ENCODE measurements at places on chromosomes 7 and 10.
A peak's percentile ranks its signal among the peaks of the same experiment; 100 is the strongest.

- no peak for DNase-seq
Measured at GRCh38 chr10:63114031-63114814, 18.9 kb upstream of the NRBF2 start.

GRCh38 chr10:20962165-20962564 lies 65.1 kb upstream of the NEBL start:
- DNase-seq: no peak

GRCh38 chr7:100896732-100897608 lies 1.3 kb upstream of the ACHE start:
- peak; percentile 91 for DNase-seq

GRCh38 chr10:78269060-78269459 lies 235.4 kb downstream of the RPS24 start:
- no peak for DNase-seq

- no peak for DNase-seq
Measured at GRCh38 chr10:29534590-29534989, 100.2 kb downstream of the SVIL start.

DNA sequence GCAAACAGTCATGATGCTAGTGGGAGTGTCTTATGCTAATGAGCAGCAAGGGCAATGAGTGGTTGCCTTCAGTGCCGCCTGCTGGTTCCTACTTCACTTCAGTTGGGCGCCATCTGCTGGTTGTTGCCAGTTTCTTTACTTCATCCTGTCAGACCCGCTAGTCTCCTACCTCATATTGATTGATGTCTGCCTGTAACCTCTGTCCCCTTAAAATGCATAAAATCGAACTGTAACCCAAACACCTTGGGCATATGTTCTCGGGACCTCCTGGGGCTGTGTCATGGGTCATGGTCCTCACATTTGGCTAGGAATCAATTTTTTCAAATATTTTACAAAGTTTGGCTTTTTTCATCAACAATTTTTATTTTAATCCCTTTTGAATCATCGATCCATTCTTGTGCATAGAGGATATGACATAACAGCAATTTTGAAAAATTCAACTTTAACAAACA lies 62.8 kb upstream of the C7orf33 start:
- peak; percentile 94 for DNase-seq

DNA sequence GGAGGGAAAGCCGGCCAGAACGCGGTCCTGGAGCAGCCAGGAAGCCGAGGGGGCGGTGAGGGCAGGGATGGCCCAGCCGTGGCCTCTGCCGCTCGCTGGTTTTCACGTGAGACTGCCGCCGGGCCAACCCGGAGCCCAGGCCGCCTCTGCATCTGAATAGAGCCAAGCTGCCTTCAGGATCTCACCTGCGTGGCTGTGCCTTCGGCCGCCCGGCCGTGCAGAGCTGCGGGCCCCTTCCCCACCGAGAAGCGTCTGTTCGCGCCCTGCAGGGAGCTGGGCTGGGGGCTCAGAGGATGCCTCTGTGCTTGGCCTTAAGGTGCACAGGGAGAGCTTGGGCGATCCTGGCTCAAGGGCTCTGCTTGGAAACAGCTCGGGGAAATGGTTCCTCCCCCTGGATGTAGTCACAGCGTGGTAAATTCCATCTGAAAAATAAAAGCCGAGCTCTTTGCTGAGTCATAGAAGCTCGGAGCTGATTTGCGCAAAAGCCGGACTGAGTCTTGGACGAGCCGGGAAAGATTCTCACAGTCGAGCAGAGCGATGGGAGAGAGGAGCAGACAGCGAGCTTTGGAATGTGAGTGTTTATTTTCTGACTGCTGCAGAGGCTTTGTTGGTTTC lies at the start of gene JAKMIP3:
TSS of gene JAKMIP3 (plus strand) at position 456 of the 615 bp plus-strand sequence. CDS start 38,863 bp downstream, outside the sequence.
- no peak for DNase-seq

- DNase-seq: no peak
Measured at GRCh38 chr7:43850348-43851116, 18.8 kb downstream of the MRPS24 start.

DNA sequence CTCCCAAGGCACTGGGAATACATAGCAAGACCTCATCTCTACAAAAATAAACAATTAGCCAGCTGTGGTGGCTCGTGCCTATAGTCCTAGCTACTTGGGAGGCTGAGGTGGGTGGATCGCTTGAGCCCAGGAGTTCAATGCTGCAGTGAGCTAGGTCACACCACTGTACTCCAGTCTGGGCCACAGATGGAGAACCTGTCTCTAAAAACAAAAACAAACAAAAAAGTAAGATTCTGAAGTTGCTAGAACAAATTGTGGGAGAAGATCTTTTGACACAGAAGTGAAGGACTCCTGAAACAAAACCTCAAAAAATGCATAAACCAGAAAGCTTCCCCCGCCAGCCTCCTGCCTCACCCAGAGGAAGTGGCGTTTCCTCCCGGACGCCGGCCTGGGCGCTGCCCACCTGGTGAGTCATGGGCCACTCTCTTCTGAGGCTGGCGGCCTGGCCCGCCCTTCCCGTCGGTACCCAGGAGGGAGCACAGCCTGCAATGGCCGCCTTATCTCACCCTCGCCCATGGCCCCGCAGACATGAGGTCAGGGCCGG lies 25.4 kb upstream of the ELN start:
- DNase-seq: no peak

DNA sequence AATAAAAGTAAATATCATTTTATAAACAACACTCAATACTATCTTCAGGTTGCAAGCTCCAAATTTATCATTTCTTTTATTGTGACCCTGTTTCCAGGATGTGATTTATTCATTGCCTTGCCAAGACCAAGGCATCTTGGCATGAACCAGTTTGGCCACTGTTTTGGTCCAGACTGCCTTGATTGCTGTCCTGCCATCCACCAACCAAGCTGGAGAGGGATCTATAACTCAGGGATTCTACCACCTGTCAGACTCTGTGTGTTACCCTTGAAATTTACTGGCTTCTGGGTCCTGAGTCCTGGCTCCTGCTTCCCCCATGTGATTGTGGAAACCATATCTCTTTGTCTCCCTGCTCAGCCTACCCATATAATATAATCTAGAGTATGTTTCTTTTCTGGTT lies 343.0 kb downstream of the GPAM start:
- no peak for DNase-seq

- DNase-seq: no peak
Measured at GRCh38 chr7:593324-594115, 73.9 kb upstream of the PDGFA start.

GRCh38 chr10:387909-388660 lies 252.8 kb downstream of the ZMYND11 start:
- no peak for DNase-seq

DNA sequence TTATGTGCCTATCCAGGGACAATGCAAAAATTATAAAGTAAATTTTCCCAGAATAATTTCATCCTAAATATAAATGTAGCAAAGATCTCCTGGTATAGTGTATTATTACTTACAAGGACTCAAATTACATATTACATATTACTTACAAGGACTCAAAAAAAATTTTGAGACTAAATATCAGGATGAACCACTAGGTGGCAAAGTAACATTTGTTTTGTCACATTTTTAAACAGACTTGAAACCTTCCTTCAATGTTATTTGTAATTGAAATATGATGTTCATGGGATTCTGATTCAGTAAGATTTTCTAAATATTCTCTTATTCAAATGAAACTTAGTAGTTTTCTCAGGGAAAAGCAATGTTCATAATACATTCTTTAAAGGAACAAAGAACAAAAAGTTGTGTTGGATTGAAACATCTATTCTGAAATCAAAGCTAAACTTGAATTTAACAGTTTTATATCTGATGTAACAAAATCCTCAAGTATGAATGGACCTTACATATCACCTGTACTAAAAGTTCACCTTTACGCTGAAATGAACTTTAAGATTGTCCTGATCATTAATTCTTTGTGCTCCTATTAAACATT lies 74.3 kb upstream of the GNAI1 start:
- DNase-seq: no peak

DNA sequence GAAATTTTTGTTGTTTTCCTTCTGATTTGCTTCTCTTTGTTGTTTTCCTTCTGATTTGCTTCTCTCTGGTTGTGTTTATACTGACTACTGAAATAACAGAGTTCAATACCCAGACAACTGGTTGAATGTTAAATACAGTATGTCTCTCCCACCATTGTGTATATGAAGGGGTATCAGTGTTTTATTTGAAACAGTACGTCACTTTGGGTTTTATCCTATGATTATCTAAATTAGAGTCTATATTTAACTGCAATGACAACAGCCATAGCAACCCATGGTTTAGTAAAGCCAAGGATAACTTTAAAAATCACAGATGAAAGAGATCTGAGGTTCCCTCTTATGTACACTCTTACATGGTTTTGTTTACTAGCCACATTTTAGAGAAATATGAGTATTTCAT lies 141.3 kb downstream of the GNAT3 start:
- DNase-seq: no peak

GRCh38 chr10:53543410-53543809 lies 770.8 kb upstream of the MBL2 start:
- DNase-seq: no peak

DNA sequence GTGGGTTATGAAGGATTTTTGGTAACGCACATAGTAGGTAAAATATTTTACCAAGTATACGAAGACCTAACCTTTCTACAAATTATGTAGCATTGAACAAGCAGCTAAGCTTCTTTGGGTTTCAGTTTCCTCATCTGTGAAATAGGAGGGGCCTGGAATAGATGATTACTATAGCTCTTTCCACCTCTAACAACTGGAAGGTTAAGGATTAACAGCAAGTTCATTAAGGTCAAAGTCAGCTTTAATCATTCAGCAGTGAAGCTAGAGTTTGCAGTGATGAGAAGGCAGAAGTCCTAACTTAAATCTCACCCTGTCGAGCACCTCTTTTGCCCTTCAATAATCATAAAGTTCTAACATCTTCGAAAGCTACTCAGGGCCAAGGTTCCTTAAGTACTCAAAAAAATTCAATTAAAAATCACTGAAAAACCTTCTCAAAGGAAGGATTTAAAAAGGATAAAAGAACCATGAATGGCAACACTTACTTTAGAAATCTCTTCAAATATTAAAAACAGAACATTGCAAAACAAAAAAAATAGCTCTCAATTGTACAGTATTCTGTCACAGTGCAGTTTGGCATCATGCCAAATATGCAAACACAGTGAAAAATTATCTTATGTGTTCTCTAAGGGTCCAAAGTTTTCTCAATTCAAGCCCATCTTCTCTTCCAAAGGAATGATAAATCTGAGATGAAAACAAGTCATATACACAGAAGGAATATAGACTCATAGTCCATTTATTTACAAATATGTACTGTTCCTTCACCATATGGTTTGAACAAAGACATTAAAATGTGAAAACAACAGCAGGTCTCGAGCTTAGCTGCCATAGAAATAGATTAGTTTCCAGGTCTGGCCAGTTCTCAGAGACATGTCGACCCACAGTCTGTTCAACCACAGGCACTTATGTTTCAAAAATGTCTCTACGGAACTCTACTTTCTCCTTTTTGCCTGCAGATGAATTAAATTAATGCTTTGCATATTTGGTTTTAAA lies 152.0 kb upstream of the SLC13A1 start:
- DNase-seq: no peak

DNA sequence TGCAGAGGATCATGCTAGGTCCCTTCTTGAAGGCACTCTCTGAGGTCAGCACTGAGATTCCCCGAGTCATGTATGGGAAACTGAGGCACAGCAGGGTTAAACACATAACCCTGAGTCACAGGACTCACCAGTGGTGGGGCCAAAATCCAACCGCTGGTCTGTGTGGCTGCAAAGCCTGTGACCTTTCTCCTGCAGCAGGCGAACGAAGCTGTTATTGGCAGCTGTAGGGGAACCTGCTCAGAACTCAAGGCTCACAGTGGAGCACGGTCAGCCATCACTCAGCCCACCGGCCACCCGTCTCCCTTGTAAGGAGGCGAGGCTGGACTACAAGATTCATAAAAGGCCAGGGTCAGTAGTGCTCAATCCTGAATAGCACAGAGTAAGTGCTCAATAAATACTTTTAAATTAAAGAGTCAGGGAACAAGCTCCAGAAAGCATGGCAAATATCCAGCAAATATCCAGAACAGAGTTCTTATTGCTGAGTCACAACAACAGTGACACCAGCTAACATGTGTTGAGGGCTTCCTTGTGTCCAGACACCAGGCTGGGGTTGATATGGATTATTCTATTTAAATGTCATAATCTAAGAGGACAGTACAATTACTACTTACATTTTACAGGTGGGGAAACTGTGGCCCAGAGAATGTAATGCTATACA lies 34.9 kb downstream of the CHST15 start:
- DNase-seq: no peak

GRCh38 chr7:64893401-64893800 lies 9.7 kb upstream of the ZNF273 start:
- DNase-seq: no peak

- DNase-seq: peak; percentile 92
Measured at GRCh38 chr7:131507592-131508331, 48.7 kb downstream of the PODXL start.

DNA sequence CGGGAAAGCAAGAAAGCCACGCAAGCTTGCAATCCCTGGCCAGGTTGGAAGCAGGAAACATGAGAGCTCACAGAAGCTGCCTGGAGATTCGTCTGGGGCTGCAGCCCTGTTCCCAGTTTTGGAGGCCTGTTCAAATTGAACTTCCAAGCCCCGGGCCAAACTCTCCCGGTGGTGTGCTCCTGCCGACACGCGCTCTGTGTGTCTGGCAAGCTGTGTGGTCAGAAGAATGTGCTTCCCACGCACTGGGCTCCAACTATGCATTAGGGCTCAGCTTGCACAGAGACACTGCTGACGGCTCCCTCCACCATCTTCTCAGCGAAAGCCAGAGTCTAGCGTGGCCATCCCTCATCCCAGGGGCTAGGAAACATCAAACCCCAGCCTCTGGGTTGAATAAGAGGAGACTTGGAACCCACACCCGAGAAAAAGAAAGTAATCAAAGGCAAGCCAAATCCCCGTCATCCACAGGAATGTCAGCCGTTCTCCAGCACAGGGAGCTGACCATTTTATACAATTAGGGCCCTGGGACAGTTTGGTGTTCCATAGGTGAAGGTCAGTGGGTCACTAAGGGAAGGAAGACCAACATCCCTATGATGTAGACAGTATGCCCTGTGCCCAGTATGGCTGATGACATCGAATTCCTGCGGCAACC lies 107.2 kb downstream of the FGFR2 start:
- DNase-seq: no peak

DNA sequence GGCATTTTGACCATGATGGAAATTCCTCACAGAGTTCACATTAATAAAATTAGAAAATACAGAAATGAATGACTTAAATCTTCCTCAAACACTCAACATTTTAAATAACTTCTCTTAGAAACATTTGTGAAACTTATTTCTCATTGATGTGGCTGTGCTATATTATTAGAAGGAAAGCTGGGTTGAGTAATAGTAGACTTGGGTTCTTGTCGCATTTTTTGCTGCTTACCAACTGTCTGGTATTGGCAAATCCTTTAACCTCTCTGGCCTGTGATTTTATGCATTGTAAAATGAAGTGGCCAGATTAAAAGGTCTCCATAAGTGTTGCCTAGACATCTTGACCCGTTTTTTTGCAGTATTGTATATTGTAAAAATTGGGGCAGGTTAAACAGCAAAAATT lies 66.5 kb downstream of the VPS50 start:
- no peak for DNase-seq

Measured in activated effector memory CD4-positive, alpha-beta T cell treated with anti-CD3 and anti-CD28 coated beads, Interleukin-2, amount 50 U/mL, for 16 hours (primary cell).